Inflammatory macrophage (primary cell): ENCODE measurements at places on chromosomes 5 and 9.

- no peak for DNase-seq
These were observed 6.9 kb upstream of the MEIKIN start for GRCh38 chr5:131952301-131952857.

GRCh38 chr9:37555786-37556185 is 20.4 kb downstream of the FBXO10 start:
- no peak for DNase-seq

GRCh38 chr9:1538301-1538700 is 476.8 kb upstream of the SMARCA2 start:
- no peak for DNase-seq

- DNase-seq: no peak
These were observed 7.2 kb downstream of the B4GALT7 start for GRCh38 chr5:177607115-177607451.

DNA sequence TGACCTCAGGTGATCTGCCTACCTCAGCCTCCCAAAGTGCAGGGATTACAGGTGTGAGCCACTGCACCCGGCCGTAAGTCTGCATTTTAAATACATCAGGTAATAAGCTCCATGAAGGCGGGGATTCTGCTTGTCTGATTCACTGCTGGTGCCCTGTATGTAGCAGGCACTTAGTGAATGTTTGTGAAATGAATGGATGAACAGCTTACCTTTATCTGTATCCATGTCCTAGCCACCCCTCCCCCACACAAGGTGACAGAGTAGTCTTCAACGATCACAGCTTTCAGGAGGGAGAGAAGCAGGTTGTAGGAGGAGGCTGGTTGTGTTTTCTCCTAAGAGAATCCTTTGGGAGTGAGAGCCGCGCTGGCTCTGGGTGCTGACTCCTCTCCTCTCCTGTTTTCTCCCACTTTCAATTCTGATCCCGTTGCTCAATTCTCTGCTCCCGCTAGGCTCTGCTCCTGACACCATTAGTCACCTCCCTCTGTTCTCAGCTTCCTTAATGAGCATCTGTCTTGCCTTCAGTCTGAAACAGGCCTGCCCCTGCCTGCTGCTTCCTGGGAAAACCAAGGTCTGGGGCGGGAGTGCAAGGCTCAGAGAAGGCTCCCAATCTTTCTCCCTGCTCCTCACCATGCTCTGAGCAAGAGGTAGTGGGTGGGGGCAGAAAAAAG is 88.8 kb upstream of the CTNNA1 start:
- peak; percentile 40 for DNase-seq

- DNase-seq: no peak
These were observed 96.1 kb downstream of the CYFIP2 start for GRCh38 chr5:157362012-157362411.

DNA sequence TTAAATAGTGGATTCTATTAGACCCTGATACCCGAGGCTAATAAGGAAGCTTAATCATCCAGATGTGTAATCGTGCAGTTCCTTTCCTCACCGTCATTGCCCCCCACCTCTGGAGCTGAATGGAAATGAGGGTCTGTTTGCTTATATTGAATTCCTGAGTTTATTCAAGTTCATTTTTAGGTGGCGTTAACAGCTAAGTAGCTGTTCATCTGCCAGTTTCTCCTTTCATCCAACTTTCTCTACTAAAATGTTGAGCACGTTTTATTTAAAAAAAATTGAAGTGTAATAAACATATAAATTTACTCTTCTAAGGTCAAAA is 291.0 kb downstream of the DOCK8 start:
- no peak for DNase-seq

DNA sequence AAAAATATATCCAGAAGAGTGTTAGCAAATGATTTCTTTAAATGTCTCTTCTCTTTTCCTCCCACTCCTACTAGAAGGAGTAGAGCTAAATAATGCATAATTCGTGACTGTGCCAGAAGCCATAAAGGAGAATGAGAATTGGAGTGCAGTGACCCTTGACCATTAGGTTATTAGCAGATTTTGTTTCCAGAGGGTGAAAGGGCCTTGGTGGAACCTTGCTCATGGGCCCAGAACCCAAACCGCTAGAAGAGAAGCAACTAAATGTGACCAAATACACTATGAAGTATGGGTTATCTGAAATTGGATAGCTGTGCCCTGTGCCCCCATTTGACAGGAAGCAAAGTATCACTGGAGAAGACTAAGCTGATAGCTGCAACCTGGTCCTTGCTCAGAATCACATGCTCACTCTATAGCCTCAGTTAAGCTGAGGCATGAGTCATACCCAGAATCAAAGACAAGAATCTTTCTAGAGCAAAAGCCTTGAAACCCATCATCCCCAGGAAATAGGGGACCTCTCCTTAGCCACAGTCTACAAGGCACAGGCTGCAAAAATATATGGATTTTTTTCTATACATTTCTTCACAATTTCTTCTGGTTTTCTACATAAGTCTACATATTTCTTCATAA is 36.3 kb downstream of the CAPSL start:
- DNase-seq: no peak

DNA sequence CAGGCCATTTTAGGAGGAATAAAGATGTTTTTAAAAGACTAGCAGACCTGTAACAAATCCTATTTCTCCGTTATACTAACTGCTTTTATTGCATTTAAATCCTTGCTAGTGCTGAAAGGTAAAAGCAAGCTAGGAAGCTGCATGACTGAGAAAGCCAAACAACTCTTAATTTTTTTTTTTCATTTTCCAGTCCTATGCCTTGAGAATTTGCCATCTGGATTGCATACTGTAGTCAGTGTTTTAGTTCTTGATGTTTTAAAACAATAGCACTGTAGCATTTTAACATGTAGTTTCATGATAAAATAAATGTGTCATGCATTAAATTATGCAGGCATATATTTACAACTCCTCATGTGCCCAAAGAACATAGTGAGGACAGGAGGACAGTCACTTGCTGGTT is 108.4 kb upstream of the FGF10 start:
- DNase-seq: no peak

DNA sequence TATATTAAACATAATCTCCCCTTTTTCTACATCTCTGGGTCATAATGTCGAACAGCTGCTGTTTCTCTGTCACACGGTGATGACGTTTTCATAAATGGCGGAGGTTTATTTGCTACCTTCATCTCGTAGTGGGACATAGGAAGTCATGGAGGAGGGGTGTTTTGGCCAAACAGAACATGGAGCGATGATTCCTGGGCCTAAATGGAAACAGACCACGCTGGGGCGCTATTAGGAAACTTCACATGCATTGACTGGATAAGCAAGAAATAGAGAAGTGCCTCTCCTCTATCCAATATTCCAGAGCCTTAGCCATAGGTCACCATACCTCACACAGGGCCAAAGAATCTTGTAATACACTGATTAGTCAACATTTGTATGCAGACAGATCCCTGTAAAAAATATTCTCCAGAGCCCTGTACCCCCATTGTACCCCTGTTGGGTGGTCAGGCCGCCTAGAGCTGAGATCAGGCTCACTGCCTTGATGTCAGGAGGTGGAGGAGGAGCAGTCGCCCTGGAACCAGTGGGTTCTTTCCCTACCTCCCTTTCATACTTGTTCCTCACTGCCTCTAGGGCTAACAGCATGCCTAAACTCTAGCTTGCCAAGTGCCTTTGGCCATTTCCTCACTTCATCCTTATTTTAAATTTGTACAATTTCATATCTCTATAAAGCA is 77.8 kb upstream of the SPIN1 start:
- DNase-seq: peak; percentile 69

- no peak for DNase-seq
These were observed 1.5 kb upstream of the IRX2 start for GRCh38 chr5:2752821-2753439.

GRCh38 chr5:179344431-179345182 is 654 bp downstream of the ADAMTS2 start:
- DNase-seq: no peak

DNA sequence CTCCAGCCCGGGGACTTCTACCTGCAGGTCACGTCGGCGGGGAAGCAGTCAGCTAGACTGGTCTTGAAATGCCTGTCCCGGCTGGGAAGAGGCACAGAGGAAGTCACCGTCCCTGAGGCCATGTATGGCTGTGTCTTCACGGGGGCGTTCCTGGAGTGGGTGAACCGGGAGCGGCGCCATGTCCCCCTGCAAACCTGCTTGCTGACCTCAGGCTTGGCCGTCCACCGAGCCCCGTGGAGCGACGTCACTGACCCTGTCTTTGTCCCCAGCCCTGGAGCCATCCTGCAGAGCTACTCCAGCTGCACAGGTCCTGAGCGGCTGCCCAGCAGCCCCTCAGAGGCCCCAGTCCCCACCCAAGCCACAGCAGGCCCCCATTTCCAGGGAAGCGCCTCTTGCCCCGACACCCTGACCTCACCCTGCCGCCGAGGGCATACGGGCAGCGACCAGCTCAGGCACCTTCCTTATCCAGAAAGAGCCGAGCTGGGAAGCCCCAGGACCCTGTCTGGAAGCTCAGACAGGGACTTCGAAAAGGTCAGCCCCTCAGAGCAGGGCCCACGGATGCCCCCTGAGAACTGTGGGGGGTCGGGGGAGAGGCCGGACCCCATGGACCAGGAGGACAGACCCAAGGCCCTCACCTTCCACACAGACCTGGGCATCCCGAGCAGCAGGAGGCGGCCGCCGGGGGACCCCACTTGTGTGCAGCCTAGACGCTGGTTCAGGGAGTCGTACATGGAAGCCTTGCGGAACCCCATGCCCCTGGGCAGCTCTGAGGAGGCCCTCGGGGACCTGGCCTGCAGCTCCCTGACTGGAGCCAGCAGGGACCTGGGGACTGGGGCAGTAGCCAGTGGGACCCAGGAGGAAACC is 47.8 kb downstream of the PLEKHG4B start:
- DNase-seq: no peak

DNA sequence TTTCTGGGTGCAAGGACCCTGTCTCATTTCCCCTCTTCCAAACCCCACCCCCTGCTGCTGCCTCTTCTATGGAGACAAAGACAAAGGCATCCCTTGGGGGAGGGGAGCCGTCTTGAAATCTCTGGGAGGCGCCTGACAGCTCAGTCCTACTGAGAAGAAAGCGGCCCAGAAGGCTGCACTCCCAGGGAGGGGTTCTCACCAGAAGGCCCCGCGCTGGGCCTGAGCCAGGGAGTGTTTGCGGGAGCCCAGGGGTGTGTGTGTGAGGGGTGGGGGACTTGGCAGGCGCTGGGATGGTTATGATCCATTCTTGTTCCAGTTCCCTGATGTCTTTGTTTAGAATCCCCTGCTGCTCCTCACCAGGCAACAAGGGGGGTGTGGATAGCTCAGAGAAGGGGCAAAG is 45.7 kb upstream of the ALDH1B1 start:
- DNase-seq: no peak

DNA sequence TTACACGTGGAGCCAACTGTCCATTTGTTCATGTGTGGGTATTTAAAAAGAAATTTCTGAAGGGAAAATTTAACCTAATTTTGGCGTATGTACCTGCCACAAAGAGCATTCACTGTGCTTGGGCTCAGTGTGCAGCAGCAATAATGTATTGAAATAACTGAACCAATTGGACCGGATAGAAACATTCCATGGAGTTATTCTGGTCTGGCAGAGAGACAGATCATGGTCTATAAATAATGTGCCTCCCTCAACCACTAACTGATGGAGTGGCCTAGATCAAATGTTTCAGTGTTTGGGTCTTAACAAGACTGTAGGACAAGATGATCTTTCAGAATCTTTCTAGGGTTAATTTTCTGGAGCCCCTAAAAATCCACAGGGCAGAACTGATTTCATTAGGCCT is 469.7 kb downstream of the PRELID2 start:
- no peak for DNase-seq

DNA sequence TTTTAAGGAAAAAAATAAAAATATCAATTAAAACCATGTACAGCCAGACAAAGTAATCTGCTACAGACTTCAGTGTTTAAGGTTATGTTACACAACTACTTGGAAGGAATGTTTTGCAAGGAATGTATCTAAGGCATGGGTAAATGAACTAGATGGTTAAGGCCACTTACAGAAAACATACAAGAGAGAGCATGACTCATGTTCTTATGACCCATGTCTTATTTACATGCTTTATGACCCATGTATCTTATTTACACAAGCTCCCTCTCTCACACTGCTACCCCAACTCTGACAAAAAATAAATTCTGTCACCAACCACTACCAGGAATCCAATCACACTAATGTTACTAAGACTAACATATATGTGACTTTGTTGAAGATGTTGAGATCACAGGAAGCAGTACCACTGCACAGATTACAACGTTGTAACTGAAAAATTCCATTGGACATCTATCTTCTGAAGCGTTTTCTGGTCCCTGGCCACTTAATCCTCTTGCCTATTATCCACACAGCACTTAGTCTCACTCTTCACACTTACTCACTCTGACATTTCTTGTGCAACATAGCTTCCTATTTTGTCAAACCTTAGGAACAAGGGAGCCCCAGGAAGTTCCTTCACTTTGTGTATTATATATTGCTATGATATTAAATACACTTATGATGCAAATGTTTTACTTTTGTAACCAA is 1630.1 kb upstream of the C9orf72 start:
- DNase-seq: no peak

- DNase-seq: no peak
These were observed 37.4 kb downstream of the LHFPL2 start for GRCh38 chr5:78611126-78611605.
